Fibroblast of mammary gland (primary cell): ENCODE measurements at places on chromosomes 7 and 10.

DNA sequence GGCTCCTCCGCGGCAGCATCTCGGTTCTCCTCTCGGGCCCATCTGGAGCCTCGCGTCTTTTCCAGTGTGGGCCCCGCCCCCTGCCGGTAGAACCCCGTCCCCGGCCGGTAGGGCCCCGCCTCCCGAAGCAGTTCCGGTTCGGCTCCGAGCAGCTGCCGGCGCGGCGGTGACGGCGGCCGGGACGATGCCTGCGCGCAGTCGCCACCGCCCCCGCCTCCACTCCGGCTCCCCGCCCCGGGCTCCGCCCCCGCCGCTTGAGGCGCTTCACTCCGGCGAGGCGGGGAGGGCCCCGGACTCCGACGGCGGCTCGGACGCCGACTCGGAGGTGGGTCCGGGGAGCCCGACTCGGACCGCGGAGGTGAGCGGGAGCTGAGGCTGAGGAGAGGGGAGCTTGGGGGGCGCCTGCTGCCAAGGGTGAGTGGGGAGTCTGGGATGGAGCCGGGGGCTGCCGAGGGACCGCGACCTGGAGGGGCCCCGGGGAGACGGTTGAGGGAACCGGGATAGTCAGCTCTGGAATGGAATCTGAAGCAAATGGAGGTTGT, at the start of gene SAMD8:
TSS of gene SAMD8 (plus strand) at position 292 of the 542 bp plus-strand sequence. CDS start 38,873 bp downstream, outside the sequence.
- peak; percentile 94 for DNase-seq

DNA sequence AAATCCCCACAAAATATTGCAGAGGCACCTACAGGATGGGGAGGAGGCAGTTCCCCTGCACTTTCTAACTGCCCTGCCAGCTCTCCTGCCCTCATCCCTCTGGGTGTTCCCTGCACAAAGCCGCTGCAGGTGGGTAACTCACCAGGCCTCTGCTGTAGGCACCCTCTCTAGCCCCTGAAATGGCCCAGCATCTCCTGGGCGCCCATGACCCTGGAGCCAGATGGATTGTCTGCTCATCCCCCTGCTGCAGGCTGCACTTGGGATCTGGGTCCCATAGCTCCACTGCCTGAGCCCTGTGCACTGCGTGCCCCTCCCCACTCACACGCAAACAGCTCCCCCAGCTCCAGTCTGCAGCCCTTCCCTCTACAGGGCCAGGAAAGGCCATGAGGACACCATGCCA, 130.9 kb downstream of the C10orf105 start:
- DNase-seq = no peak

GRCh38 chr7:118590107-118590506, 365.6 kb downstream of the ANKRD7 start:
- DNase-seq = no peak

GRCh38 chr10:97571622-97572021, 957 bp upstream of the ANKRD2 start:
- DNase-seq = no peak

GRCh38 chr10:104109908-104110662, 11.9 kb upstream of the SFR1 start:
- DNase-seq = peak; percentile 94

- DNase-seq = no peak
Observed at GRCh38 chr10:44587488-44588318, 202.8 kb upstream of the CXCL12 start.

GRCh38 chr7:107564553-107565298, 955 bp downstream of the DUS4L start:
- peak; percentile 93 for DNase-seq

- no peak for DNase-seq
Observed at GRCh38 chr7:132828502-132828901, 252.2 kb upstream of the PLXNA4 start.

GRCh38 chr10:104317269-104317710, 21.0 kb downstream of the ITPRIP start:
- peak; percentile 89 for DNase-seq

DNA sequence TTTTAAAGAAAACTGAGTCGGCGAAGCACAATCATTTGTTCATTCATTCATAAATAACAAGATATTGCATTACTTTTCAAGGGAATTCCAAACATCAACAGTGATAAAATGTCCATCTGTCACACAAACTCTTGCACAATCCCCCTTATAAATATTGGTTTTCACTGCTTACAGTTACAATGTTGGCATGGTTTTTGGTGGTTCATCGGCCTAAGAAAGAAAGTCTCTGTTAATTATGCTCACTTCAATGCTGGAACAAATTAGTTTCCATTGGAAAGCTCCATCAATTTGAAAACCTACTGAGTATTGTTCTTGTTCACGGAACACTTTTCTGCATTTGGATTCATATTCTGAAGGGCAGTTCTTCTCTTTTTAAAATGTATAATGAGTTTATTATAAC, 188.5 kb downstream of the JAZF1 start:
- DNase-seq = peak; percentile 38

DNA sequence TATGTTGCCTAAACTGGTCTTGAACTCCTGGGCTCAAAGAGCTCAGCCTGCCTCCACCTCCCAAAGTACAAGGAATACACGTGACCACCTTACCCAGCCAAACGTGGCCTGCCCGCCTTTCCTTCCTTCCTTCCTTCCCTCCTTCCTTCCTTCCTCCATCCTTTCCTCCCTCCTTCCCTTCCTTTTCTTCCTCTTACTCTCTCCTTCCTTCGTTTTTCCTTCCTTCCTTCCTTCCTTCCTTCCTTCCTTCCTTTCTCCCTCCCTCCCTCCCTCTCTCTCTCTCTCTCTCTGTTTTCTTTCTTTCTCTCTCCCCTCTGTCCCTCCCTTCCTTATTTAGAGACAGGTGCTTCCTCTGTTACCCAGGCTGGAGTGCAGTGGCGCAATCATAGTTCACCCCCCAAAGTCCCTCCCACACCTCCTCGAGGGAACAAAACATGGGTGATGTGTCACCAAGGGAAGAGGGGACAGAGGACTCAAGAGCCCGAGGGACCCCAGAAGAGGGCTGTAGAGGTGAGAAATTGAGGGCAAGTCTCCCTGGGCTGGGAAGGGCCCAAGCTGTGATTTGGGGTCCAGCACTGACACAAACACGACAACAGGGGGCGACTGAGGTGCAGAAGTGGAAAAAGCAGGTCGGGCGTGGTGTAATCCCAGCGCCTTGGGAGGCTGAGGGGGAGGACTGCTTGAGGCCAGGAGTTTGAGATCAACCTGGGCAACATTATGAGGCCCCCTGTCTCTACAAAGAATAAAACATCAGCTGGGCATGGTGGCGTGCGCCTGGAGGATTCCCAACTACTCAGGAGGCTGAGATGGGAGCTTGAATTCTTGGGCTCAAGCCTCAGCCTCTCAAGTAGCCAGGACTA, 28.1 kb downstream of the EPHB4 start:
- DNase-seq = peak; percentile 73

- peak; percentile 78 for DNase-seq
Observed at GRCh38 chr7:28835800-28836199, 122.3 kb downstream of the TRIL start.

- DNase-seq = no peak
Observed at GRCh38 chr7:20284003-20284770, 46.5 kb upstream of the ITGB8 start.

GRCh38 chr7:155591055-155591775, 44.9 kb upstream of the CNPY1 start:
- DNase-seq = no peak

- DNase-seq = no peak
Observed at GRCh38 chr7:103810112-103810744, 179.2 kb downstream of the RELN start.

DNA sequence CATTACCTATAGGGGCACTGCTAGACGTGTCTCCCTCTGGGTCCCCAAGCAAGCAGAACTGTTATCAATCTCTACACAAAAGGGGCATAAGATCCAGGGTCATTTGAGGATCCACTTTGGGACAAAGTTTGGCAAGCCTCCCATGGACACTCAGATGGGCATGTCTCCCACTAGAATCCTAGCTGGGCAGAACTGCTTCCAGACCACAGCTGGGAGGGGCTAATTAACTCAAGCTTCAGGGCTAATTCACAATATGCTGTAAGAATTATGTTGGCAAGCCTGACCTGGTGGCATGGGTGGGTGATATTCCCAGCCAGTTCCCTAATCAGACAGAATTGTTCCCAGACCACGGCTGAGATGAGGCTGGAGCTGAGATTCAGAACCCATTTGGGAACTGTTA, 738.4 kb upstream of the FZD8 start:
- no peak for DNase-seq

- no peak for DNase-seq
Observed at GRCh38 chr7:99141334-99141733, 2.6 kb downstream of the SMURF1 start.

DNA sequence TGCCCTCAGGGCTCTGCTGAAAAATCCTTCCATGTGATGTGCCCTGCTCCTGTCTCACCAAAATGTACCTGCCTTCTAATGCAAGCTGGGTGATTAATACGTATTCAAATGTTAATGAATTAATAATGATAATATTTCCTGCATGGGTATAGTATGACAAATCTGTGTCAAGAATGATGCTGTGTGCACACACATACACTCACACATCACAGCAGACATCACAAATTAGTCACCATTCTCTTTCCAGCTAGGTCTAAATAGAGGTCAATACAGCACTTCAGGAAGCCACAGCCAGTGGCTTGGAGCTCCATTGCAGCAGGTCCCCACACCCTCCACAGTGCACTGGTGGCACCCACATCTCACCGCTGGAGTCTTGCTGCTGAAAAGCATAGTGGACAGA, 681.2 kb upstream of the NRP1 start:
- peak; percentile 14 for DNase-seq

DNA sequence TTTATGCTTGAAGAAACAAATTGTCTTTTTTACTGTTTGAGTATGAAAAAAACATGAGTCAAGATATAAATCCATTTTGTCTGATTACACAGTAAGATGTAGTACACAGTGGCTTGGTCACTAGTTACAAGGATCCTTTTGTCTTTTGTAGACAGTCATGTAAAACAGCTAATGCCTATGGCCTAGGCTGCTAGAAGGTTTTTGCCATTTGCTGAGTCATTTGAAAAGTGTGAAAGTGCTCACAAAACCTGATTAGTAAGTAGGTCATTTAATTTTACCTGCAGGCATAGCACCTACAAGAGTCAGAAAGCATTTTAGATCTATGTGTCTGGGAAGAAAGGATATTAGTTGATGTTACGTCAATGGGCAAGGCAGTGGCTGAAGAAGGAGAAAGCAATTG, 819.4 kb downstream of the MAGI2 start:
- no peak for DNase-seq

- DNase-seq = no peak
Observed at GRCh38 chr10:948347-948746, 16.8 kb upstream of the LARP4B start.

DNA sequence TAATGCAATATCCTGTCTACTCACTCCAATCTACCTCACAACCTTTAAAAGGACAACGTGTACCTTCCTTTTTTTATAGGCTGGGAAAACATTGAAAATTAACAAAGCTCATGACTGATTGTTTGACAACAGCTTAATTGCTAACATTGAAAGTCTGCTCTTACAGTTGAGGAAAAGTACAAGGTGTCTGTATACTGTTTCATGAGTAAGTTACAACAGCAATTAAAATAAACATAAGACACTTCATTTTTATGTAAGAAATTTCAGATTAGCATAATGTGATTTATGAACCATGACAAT, 28.6 kb upstream of the NCAPG2 start:
- no peak for DNase-seq

- DNase-seq = no peak
Observed at GRCh38 chr7:77457779-77458178, 41.6 kb upstream of the GSAP start.

DNA sequence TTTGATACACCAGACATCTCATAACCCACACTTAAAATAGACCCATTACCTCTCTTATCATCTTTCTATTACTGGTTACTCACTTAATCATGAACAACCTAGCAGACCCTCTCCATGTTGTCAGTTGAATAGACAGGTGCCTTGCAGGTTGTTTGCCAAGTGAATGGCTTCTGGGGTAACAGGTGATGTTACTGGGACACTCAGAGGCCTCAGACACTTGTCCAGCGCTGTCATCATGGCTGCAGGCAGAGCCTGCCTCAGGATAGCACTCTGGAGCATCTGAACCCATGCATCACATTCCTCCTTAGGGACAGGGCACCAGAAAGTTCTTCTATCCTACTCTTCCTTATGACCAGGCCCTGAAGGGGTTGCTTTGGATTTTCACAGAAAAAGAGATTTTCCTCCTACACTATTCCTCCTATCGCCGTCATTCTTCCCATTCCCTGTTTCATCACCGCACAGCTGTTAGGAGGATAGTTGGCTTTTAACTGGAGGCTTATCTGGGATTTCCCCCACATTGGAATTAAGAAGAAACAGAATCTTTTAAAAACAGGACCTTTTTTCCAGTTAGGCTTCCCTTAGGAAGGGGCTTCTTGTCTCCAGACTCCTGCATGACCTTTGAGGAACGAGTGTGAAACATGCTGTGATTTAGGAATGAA, 182.1 kb downstream of the VTI1A start:
- DNase-seq = no peak

- DNase-seq = no peak
Observed at GRCh38 chr7:65459438-65459837, 85.8 kb downstream of the ZNF92 start.

DNA sequence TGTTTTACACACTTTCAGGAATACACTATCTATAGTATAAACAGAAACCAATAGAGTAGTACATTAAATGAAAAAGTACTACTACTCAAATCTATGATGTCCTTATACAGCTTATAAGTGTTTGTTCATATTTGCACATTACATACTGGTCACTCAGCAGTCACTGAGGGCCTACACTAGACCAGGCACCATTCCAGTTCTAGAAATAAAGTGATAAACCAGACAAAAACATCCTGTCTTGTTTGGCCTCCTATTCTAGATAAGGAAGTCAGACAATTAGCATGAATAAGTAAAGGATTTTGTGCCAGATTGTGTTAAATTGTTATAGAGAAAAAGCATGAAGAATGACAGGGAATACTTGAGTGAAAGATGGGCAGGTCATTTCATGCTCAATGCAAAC, 219.0 kb downstream of the CRPPA start:
- DNase-seq = no peak

DNA sequence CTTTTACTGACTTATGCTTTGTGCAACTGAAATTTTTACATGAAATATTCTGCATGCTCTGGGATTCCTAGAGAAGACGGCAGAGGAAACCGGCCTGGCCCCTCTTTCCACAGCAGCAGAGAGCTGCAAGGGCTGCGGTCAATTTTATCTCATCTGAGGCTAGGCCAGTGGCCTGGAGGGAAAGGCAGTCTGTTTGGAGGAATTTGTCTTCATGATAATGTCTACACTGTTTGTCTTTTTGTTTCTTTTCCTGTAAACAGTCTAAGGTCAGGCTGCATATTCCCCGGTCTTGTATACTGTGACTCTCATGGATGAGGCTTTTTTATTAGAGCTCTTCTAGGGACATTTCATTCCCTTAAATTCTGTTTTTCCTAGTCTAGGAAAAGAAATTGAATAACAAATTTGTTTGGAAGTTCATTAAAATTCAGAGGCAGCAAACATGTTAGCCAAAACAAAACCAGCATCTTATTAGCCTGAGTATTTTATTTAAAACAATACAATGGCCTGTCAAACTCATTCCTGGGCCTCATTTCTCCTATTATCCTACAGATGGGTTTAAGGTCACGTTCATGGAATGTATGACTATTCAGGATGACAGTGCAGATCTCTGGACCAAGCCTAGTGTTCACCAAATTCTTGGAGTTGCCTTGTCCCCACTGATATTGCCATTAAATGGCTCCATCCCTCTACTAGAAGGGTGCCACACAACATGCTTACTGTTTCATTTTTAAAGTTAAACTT, 26.4 kb downstream of the LAMB4 start:
- peak; percentile 61 for DNase-seq

- peak; percentile 70 for DNase-seq
Observed at GRCh38 chr7:92740700-92741126, 95.7 kb downstream of the CDK6 start.

- DNase-seq = no peak
Observed at GRCh38 chr10:15367296-15368085, 3.6 kb downstream of the FAM171A1 start.
